Bladder microvascular endothelial cell (primary cell): ENCODE measurements at places on chromosomes 11 and 22. TPM values are rescaled to one million over a fixed set of nuclear protein-coding genes. Genes with fewer than 3 reads are reported as not detected.

The KRTAP5-8 gene
- not detected in 2 replicates for total RNA-seq

The CRYBA4 gene
- total RNA-seq, result not detected in 2 replicates

The DBX1 gene
- total RNA-seq, result not detected in 2 replicates

The LGR4 gene
- total RNA-seq, result 0.49 and 6.0 TPM in 2 replicates

The GALNT18 gene
- total RNA-seq, result 31.6 and 137 TPM in 2 replicates

The C11orf65 gene
- 0.19 TPM in 1 of 2 replicates, not detected in the other for total RNA-seq

The MS4A3 gene
- total RNA-seq, result not detected in 2 replicates

The DSCAML1 gene
- not detected in 2 replicates for total RNA-seq

The OR10AG1 gene
- not detected in 2 replicates for total RNA-seq

The C11orf42 gene
- not detected in 2 replicates for total RNA-seq

The OR8A1 gene
- not detected in 2 replicates for total RNA-seq
